ENCODE measurements at places on chromosomes 3 and 15. TPM values are rescaled to one million over a fixed set of nuclear protein-coding genes. Genes with fewer than 3 reads are reported as not detected.

MYL3 gene
- 1.7 TPM for total RNA-seq

LRRC2 gene
- 5.2 TPM for total RNA-seq

SEMA6D gene
- total RNA-seq = 3.0 TPM

KNG1 gene
- total RNA-seq = not detected

RPP25 gene
- 11.0 TPM for total RNA-seq

ISL2 gene
- total RNA-seq = 0.64 TPM

DUOXA2 gene
- total RNA-seq = not detected

CACNA2D3 gene
- 4.3 TPM for total RNA-seq

PCLAF gene
- total RNA-seq = 30.7 TPM

PHLDB2 gene
- 82.1 TPM for total RNA-seq

THPO gene
- total RNA-seq = 0.86 TPM

TRH gene
- total RNA-seq = not detected

NRG4 gene
- total RNA-seq = under 0.01 TPM

HRG gene
- not detected for total RNA-seq

MUC20 gene
- total RNA-seq = 0.32 TPM

MCTP2 gene
- 2.2 TPM for total RNA-seq

SLC33A1 gene
- 46.7 TPM for total RNA-seq

PCCB gene
- total RNA-seq = 52.2 TPM

ZSCAN2 gene
- total RNA-seq = 7.1 TPM
